Stimulated activated CD8-positive, alpha-beta memory T cell treated with anti-CD3 and anti-CD28 coated beads, Interleukin-4, amount 100 ng/mL, for 24 hours (primary cell): ENCODE measurements at places on chromosomes 2 and 18.

DNA sequence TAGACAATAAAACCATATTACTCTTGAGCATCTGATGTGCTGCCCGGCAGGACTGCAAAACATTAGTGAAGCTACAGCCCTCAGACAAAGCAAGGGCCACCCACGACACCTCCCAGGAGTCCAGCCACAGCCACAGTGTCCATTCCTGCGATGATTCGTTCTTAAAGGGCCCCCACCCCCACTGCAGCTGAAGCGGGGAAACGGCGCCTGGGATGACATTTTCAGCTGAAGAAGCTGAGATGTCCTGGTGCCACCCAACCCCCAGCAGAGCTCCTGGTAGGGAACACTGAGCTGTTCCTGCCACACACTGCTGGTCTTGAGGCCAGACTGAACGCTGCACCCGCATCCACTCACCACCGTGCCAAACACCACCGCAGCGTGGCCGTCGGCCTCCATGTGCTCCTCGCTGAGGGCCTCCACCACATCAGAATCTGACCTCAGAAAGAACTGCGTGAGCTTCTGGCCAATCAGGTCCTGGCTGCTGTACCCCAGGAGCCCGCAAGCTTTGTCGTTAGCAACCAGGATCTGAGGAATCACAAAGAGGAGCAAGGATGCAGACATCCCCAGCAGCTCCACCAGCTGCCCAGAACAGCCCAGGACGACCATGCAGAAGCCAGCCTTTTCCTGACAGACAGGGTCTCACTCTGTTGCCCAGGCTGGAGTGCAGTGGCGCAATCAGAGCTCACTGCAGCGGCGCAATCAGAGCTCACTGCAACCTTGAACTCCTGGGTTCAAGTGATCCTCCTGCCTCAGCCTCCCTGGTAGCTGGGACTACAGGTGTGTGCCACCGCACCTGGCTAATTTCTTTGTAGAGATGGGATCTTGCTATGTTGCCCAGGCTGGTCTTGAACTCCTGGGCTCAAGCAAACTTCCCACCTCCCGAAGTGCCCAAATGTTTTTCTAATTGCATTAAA, 9.5 kb downstream of the PASK start:
- DNase-seq = no peak

- no peak for DNase-seq
Measured at GRCh38 chr2:202035941-202036372, 2.3 kb downstream of the FZD7 start.

DNA sequence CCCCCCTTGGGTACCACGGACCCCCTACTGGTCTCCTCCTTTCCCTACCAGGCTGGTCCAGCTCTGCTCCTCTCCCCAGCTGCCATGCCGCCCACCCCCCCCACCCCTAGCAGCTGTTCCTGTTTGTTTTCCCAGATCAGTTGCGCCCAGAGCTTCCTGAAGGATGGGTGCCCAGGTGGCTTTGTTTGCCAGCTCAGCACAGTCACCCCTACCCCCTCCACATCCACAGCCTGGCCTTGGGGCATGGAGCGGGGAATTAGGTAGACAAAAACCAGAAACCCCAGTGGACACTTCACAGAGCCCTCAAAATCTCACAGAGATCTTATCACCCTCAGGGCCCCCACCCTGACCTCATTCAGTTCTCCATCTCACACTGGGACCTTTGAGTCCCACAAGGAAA, 3.7 kb upstream of the CRYBA2 start:
- no peak for DNase-seq

DNA sequence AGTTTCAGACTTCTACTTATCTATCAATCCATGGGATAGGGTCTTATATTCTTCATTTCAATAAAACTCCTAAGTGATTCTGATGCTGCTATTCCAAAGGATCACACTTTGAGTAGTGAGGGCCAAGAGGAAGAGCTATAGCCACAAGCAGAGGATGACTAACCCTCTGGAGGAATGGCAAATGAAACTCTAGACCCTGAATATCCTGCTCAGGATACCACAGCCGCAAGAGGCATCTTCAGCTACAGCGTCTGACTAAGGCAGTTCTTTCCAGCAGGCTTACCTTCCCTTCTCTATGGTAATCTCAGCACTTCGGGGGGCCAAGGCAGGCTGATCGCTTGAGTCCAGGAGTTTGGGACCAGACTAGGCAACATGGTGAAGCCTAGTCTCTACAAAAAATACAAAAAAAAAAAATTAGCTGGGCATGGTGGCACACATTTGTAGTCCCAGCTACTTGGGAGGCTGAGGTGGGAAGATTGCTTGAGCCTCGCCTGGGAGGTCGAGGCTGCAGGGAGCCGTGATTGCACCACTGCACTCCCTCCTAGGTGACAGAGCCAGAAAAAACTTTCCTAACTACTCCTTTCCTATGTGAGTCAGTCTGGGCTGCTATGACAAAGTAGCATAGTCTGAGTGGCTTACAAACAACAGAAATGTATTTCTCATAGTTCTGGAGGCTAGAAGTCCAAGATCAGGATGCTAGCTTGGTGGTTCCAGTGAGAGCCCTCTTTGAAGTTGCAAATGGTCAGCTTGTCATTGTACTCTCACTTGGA, 371.9 kb downstream of the IRS1 start:
- no peak for DNase-seq

- no peak for DNase-seq
Measured at GRCh38 chr18:24181806-24182205, 42.9 kb downstream of the CABYR start.

GRCh38 chr18:79961527-79962291, 2.7 kb upstream of the HSBP1L1 start:
- no peak for DNase-seq

- no peak for DNase-seq
Measured at GRCh38 chr2:156481312-156481711, 45.1 kb downstream of the GPD2 start.

DNA sequence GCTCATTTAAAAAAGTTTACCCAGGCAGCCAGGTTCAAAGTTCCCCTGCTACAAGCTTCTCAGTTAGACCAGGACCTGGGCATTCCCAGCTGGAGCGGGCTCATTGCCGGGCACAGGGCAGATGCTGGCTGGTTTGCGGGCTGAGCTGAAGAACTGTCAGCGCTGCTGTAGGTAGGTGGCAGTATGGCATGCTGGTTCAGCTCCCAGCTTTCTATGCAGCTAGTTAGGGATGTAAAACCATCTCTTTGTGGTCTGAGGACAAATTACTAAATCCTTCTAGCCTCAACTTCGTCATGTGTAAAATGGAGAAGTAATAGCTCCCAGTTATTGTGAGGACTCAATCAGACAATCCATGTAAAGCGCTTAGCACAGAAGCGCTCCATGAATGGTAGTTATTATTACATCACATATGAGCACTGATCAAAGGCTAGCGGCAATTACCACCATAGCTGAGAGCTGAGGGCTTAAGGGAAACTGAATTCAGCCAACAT, 2.4 kb upstream of the LDLRAD4 start:
- peak; percentile 24 for DNase-seq

- no peak for DNase-seq
Measured at GRCh38 chr18:78861706-78862105, 117.9 kb upstream of the SALL3 start.

DNA sequence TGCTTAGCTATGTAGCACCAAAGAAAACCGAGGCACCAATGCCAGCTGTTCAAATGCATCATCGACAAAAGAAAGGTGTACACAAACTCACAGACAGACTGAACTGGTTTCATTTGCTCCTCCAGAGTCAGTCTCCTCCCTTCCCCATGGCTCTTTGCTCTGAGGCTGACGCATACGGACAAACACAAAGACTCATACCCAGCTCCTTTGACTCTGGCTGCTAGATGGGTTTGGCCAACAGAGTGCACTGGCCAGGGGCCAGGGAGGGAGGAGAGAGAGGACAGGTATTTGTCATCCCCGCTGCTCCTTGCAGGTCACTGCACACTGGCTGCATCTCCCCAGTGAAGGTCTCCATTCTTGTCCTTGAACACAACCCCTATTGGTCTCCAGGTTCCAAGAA, 40.7 kb downstream of the DNER start:
- no peak for DNase-seq

DNA sequence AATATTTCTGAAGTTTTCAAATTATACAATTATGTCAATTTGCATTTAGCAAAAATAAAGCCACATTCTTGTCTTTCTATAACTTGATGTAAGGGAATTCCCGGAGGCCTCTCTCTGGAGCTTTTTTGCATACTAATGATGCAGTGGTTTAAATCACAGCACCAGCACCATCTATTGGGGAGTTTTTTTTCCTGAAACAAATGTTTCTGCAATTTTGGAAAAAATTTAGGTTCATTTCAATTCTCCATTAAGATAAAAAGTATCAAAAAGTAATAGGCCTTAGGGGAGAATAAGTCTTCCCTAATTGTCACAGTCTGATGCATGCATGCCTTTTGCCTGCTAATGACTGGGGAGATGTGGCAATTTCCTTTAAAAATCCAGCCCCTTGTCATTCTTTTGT, 13.5 kb downstream of the CBLN2 start:
- DNase-seq = no peak

GRCh38 chr2:4090668-4091630, 387.6 kb downstream of the DCDC2C start:
- no peak for DNase-seq
